Naive thymus-derived CD8-positive, alpha-beta T cell (primary cell): ENCODE measurements at places on chromosomes 16 and 17.

DNA sequence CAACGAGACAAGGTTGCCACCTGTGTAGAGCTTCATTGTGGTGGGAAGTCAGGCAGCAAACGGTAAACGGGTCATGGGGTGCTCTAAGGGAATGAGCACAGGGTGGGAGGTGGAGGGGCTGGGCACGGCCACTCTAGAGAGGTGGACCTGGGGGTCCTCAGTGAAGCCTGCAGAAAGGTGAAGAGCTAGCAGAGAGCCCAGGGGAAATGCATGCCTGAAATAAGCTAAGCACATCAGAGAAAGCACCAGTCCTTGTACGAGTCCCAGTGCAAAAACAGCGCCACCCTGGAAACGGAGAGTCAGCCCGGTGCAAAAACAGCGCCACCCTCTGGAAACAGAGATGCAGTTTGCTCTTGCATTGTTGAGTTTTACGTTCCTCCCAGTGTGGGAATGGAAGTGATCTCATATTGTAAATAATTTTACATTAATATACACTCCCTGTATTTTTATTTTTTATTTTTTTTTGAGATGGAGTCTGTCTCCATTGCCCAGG, 65.0 kb downstream of the TBC1D16 start:
- DNase-seq = peak; percentile 19

GRCh38 chr17:61786088-61786487, 77.2 kb downstream of the BRIP1 start:
- DNase-seq = no peak

DNA sequence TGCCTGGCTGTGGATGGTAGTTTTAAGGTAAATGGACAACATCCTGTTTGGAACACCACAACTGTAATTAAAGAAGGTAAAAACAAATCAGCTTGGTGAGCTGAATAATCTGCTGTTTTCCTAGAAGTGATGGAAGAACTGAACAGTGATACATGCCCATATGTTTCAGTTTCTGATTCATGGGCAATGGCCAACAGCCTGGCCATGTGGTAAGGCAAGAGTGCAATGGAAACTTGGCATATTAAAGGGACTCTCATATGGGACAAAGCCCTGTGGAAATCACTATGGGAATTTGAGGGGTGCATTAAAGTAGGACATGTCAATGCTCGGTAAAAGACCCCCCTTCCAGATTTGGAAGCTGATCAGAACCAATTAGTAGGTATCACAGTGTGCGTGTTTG, 37.8 kb downstream of the IKZF3 start:
- DNase-seq = no peak

DNA sequence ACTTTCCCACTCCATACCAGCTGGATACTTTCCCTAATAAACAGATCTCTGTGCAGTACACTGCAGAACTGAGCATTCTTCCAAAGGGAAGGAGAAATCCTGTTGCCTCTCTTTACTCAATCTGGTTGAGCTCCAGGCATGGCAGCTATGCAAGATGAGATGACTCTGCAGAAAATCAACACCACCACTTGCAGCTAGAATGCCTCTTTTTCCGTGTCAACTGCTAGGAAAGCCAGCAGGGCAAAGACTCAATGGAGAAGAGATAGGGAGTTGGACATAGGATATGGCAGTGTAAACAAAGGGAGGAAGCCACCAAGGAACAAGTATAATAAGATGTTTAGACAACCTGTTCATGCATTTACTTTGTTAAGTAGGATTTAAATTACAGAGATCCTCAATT, 40.4 kb upstream of the CORO6 start:
- no peak for DNase-seq

GRCh38 chr17:39848600-39848999, 15.5 kb downstream of the IKZF3 start:
- peak; percentile 24 for DNase-seq

DNA sequence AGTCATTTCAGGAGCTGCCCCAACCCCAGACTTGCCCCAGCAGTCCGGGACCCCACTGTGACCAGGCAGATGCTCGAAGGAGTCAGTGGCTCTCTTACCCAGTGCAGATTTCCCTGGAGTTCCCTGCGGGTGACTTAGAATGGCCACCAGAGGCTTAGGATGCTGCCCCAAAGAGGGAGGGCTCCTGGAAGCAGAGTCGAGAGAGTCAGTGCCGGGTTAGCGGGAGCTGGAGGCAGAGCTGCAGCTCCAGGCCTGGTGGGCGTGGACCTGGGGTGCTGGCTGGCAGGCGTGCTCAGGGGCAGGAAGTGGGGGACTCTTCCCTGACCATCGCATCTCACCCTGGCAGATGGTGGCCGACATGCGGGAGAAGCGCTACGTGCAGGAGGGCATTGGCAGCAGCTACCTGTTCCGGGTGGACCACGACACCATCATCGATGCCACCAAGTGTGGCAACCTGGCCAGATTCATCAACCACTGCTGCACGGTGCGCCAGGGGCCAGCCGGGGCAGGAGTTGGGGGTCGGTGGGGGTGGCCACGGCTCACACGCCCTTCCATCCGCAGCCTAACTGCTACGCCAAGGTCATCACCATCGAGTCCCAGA, 1.6 kb upstream of the HSD3B7 start:
- no peak for DNase-seq

DNA sequence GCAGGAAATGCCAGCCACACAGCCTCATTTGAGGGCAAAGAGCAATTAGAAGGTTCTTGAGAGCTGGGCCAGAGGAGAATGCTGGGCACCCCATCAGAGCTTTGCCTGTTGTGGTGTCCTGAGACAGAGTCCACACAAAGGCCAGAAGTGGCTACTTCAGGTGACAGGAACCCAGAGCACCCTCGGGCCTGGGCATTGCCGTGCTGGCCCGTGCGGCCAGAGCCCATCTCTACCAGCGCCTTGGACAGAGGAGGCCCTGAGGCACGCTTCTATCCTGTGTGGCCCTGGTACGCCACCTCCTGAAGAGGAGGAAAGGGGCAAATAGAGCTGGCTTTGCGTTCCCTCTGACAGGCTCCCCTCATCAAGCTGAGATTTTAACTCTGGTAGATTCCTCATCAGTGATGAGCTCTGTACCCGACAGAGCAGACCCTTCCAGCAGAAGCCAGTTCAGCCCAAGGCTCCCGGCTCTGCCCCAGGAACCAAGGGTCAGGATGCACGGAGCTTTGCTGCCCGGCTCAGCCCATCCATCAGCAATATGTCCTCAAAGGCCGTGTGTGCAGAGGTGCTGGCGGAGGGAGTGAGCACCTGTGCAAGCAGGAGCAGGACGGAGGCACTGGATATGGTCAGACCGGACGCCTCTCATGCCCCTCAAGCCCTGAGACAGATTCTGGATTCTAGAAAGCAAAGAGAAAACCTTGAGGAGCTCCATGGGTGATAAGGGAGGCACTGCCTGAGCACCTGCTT, 3.4 kb upstream of the RASD1 start:
- DNase-seq = no peak
